Right lung (tissue), 10 donors: ENCODE measurements at places on chromosomes 7 and 10. TPM values are rescaled to one million over a fixed set of nuclear protein-coding genes. Genes with fewer than 3 reads are reported as not detected.
A peak's percentile ranks its signal among the peaks of the same experiment; 100 is the strongest.

DNA sequence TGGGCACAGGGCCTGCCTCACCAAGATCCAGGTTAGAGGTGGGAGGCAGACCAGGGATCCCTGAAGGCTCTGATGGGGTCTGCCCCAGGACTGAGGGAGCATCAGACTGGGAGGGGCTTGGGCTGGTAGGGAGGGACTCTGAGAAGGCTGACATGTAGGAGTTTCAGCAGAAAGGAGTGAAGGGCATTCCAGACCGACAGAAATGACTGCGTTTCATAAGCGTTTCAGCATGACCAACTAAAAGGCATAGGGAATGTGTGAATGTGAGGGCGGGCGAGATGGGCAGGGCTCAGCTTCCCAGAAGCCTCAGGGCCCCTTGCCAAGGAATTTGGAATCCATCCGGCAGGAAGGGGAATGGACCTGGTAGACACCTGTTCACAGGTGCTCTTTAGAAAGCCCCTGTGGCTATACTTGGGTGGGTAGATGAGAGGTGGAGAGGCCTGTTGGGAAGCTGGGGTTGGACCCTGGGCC, 24.9 kb upstream of the SLC29A3 start:
- DNase-seq: no peak

OPALIN gene
- polyA plus RNA-seq: not detected

DNA sequence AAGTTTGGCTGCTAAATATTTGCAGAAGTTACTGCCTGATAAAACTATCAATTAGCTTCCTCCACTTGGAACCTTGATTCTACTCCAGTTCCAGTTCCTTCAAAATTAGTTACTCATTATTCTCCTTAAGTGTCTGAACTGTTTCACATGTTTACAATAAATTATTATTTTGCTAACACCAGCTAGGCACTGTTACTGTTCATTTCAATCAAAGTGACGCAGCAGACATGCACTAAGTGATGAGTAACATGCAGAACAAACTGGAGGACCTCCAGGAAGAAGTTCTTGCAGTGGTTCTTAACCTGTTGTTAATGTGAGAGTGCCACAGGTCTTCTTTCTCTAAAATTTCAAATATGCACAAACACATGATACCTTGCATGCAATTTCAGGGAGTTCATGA, 491.8 kb upstream of the SEMA3A start:
- DNase-seq: no peak

- no peak for DNase-seq
Measured at GRCh38 chr7:882336-883035, 6.1 kb downstream of the GET4 start.

DNA sequence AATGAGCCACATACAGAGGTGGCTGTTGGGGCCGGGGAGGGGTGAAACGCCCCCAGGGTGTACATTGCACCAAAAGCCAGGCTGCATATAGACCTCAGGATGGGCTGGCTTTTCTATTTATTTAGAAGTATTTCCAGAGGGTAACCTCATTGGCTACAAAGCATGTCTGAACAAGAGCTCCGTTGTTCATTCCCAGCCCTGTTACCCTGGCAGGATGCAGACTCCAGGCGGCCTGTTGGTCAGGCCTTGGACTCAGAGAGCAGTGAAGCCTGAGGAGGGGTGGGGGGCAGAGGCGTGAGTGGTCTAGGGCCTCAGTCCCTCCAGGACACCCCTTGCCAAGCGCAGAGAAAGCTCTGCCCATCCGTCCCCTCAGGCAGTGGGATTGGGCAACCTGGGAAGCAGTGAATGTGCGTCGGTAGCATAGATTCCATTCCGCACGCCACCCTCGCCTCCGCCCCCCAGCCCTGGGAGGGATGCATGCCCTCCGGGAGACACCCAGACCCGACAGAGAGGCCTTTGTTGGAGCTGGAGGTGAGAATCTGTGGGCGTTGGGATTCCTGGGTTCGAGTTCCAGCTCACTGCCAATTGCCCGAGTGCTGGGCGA, 41.9 kb downstream of the TCF7L2 start:
- DNase-seq: no peak

DNA sequence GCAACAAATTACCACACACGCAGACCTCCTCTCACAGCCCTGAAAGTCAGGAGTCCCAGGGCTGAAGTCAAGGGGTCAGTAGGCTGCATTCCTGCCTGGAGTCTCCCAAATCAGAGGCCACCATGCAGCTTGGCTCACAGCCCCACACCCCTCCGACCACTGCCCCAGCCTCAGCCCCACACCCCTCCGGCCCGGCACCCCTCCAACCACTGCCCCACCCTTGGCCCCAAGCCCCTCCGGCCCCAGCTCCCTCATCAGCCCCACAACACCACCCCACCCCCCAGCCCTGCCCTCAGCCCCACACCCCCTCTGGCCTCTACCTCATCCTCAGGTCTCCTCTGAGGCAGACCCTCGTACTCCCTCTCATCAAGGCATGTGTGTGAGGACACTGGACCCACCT, 85.7 kb downstream of the DIP2C start:
- DNase-seq: no peak

- no peak for DNase-seq
Measured at GRCh38 chr10:132205650-132206376, 19.1 kb downstream of the DPYSL4 start.

DGKB gene
- 0.19 TPM for polyA plus RNA-seq

GRCh38 chr7:63233881-63234280, 764.8 kb upstream of the ZNF722 start:
- DNase-seq: no peak

GPC2 gene
- polyA plus RNA-seq: 18.4 TPM

DNA sequence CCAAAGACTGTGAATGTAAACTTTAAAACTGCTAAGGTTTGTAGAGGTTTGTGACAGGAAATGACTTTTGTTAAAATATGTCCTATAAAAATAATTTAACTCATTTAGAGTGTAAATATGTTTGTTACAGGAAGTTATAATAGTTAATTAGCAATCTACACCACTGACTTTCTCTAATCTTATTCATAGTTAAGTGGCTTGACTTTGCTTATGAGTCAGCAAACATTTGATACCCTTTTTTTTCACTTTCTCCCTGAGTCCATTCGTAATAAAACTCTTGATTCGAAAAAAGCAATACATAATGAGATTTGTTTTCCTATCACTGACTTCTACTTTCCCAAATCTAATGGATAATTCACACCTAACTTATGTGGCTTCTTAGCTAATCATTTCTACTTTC, 317.7 kb upstream of the SEMA3C start:
- DNase-seq: no peak

MOGAT3 gene
- polyA plus RNA-seq: 0.15 TPM

GRCh38 chr10:114767101-114767985, 54.2 kb upstream of the FHIP2A start:
- no peak for DNase-seq

- DNase-seq: no peak
Measured at GRCh38 chr10:91296471-91296870, 76.0 kb downstream of the PCGF5 start.

TUBAL3 gene
- polyA plus RNA-seq: not detected

DNA sequence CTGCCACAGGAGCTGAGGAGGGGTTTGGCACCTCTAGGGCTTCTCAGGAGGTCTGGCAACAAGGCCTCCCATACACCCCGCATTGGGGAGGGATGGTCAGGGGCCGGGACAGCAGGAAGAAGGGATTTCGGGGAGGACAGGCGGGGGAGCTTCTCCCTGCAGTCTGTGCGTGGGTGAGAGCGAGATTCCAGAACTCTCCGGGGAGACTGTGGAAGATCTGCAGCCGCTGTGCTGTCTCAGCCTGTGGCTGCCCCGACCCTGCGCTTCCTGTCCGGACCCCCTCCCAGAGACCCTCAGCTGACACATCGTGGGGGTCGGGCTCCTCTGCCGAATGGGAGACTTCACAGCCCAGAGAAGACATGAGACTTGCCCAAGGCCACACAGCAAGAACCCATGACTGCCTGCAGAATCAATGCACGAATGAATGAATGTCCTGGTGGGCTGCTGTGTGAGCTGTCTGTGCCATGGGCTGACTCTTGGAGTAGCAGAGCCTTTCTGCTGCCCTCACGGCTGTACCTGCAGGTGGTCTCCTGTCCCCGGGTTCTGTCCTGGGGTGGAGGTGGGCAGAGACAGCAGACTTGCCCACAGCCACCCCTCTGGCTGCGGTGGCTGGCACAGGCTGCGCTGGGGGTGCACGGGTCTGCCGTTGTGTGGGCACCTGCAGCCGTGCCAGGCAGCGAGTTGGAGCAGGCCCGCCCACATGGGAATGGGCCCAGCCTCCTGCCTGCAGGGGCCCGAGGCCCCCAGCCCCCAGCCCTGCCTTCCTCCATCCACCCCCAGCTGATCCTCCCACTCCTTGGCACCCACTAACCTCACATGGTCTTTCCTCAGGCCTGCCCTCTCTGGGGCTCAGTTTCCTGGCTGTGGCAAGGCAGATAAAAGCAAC, 16.3 kb upstream of the LFNG start:
- DNase-seq: no peak

- DNase-seq: no peak
Measured at GRCh38 chr7:130473289-130473688, 18.6 kb upstream of the MEST start.

GRCh38 chr7:12567015-12567414, 3.5 kb upstream of the SCIN start:
- no peak for DNase-seq

STAMBPL1 gene
- 7.9 TPM for polyA plus RNA-seq

DNA sequence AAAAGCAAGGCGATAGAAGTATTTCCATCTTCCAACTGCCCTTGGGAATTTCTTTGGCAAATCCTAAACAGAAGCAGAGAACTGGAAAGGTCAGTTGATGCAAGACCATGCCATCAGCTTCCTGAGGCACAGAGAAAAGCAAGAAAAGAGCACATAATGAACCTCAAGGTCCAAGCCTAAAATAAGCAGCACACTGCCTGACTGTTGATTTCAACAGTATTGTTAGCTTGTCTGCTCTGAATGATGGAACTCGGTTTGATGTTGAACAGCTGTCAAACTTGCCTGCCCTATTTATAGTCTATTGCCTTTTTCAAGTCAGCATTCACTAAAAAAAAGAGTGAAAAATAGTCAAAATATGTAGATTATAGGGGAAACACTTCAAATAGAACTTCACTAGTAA, 1192.0 kb upstream of the PHF14 start:
- no peak for DNase-seq

- DNase-seq: no peak
Measured at GRCh38 chr10:58511765-58512490, 744 bp upstream of the BICC1 start.

- no peak for DNase-seq
Measured at GRCh38 chr10:102234888-102235597, 6.3 kb downstream of the PITX3 start.

- no peak for DNase-seq
Measured at GRCh38 chr7:39744620-39745019, 121.2 kb downstream of the RALA start.

- no peak for DNase-seq
Measured at GRCh38 chr7:114070246-114070645, 151.4 kb upstream of the PPP1R3A start.

DNA sequence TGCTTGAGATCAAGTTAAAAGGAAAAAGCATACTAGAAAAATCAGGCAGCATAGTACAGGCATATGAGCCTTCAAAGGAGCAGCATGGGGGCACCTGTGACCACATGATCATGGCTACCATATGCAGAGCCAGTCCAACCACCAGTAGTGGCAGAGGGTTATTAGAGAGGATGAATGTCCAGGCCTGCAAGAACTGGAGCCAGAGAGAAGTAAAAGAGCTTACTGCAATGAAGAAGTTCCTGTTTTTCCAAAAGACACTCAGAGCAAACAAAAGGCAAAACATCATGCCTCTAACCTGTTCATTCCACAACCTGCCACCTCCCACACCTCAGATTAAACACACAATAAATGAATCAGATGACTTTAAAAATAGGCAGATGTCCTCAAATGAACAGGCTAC, 99.6 kb upstream of the NAMPT start:
- no peak for DNase-seq

- no peak for DNase-seq
Measured at GRCh38 chr7:101299511-101300464, 21.8 kb downstream of the IFT22 start.

DNA sequence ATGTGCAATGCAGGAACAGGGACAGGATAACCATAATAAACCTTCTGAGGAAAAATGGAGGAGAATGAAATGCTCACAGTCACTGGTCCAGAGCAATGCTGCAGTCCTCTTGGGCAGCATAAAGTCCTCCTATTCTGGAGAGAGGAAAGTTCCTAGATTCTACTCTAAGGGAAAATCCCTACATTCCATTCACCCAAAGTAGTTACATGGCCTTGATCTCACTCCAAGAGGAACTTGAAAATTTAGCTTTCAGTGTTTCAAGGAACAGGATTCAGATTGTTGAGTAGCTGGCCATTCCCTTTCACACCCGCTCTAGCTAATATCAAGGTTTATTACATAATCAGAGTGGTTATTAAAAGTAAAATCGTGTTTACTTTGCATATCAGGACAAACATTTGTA, 168.3 kb downstream of the CHRM2 start:
- DNase-seq: no peak

- peak; percentile 55 for DNase-seq
Measured at GRCh38 chr7:149742075-149742701, 31.2 kb downstream of the ZNF467 start.

- DNase-seq: no peak
Measured at GRCh38 chr7:16559497-16560179, 33.0 kb downstream of the LRRC72 start.

DNA sequence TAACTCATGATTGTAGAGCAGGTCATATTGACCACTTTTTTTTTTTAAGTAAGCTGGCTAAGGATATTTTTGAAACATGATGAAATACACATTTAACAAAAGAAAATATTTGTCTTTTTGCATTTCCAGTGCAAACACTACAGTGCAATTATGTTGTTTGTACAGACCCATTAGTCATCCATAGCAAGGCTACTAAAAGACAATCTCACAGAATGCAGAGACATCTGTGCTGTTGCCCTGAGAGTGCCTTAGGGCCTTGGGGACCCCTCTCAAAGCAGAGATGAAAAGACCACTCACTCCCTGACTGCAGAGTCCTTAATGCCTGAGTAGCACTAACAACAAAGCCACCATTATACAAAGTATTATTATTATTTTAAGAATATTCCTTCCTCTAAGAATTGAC, 104.5 kb downstream of the NRCAM start:
- no peak for DNase-seq

GRCh38 chr10:13834581-13835286, 248.0 kb downstream of the PRPF18 start:
- DNase-seq: no peak

TFAM gene
- 45.4 TPM for polyA plus RNA-seq

TLX1 gene
- not detected for polyA plus RNA-seq

- no peak for DNase-seq
Measured at GRCh38 chr10:34743814-34744213, 71.3 kb downstream of the PARD3 start.

GRCh38 chr7:112022128-112022527, 184.1 kb downstream of the DOCK4 start:
- DNase-seq: no peak

TDRD1 gene
- 0.18 TPM for polyA plus RNA-seq

- no peak for DNase-seq
Measured at GRCh38 chr7:5225616-5226290, 35.7 kb downstream of the WIPI2 start.
